ENCODE measurements at places on chromosomes 13 and 19. TPM values are rescaled to one million over a fixed set of nuclear protein-coding genes. Genes with fewer than 3 reads are reported as not detected.

The SIGLECL1 gene
- not detected for total RNA-seq

DNA sequence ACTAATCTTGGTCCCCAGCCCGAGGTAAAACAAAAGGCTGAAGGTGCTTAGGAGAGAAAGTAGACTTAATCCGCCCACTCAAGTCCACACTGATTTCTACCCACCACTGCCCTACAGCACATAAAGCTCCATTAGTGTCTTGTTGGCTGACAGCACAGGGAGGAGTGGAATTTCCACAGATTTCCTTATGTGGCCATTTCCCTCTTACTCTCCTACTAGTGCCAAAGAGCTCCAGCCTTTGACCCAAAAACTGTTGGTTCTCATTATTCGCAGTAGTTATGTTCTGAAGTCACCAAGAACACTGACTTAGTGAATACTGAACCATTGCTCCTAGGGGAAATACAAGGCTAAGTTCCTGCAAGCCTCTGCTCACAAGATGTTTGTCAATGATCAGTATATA is 61.2 kb downstream of the RAB20 start:
- DNase-seq, result no peak

- no peak for DNase-seq
Observed at GRCh38 chr13:91216928-91217700, 130.4 kb upstream of the MIR17HG start.

The ERICH4 gene
- total RNA-seq, result not detected

DNA sequence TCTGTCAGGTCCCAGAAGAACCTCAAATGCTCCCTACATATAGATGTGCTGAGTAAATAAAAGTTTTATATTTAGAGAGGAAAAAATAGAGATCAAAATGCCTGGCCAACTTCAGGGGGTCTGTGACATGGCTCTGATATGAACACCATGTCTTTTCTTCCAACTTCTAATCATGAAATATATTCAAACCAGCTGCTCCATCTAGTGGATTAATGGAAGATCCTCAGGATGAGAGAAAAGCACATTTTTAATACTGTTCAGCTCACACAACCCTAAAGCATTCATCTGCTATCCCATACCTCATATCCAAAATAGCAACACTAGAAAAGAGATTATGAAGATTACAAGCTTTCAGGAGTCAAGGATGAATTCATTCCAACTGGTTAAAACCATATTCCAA is 56.0 kb upstream of the DOCK9 start:
- DNase-seq, result no peak

DNA sequence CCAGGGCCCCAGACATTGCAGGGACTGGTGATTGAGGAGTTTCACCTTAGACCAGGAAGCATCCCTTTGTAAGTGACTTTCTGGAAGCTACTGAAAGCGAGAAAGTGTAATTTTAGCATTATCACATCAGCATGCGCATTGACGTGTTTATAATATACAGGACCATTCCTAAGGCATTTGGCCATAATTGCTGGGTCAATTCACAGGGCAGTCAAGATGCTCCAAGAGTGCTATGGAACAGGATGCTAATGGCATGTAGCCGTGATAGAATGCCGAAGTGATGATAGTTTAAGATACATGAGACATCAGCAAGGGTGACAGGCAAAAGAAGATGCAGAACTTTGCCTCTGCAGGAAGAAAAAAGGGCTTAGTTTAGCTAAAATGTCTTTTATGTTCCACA is 347.6 kb upstream of the NBEA start:
- no peak for DNase-seq

The FXYD3 gene
- total RNA-seq, result not detected

DNA sequence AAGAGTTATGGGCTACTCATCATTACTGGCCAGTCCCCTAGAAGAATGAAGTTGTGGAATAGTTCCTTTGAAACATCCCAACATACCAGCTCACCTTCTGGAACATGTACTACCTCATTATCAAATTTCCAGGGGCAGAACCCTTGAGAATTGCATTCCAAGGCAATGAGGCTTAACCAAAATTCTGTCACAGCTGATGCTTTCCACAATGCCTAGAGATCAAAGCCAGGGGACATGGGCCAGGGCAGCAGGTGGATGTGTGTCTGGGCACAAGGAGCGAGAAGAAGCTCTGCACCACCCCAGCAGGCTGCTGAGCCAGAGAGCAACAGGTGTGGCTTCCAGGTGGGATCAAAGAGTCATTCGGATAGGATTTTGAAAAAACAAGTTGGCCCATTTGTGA is 362.1 kb downstream of the EFNB2 start:
- no peak for DNase-seq

DNA sequence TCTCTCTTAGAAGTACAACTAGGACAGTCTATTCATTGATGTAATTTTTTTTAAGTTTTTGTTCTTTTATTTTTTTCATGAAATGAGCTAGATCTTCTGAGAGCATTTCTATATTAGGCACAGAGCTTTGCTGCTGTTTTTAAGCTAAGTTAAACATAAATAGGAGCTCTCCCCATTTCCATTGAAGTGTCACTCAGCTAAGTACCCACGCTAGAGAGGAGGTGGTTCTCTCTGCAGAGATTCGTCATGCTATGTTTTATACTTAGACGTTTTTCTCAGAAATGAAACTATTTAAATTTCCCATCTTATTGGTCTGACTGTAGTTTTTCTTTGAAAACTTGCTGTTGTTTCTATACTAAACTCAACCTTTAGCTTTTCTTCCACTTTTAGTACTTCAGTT is 271.5 kb downstream of the PCDH9 start:
- DNase-seq, result no peak

The STOML3 gene
- not detected for total RNA-seq

DNA sequence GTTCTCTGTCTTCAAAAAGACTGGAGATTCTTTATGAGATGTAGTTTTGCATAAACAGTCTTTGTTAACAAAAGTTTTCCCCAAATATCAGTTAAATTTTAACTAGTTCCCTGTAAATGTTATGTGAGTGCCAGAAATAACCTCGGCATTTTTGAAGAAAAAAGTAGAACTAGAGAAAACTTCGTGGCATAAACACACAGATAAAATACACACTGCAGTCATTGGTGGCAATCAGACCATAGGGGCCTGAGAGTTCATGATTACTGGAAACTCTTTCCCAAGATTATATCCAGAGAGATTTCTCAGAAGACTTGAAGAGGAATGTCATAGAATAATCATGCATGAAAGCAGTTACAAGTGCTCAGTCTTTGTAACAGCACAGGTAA is 190.0 kb downstream of the MZT1 start:
- no peak for DNase-seq

DNA sequence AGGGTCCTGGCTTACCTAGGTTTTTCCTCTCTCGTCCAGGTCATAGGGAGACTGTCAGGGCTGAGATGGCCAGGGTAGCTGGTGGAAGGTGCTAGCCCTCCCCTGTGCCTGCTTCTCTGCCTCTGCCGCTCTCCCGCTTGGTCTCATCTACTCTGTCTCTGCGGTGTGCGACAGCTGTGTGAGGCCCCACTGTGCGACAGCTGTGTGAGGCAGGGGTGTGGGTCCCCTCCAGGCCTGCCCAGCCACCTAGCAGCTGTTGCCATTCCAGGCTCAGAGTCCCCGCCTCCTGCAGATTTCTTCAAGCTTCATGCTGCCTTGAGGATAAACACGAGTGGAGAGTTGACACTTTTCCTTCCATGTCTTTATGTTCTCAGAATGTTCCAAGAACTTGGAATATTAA is 53.0 kb downstream of the ARHGEF7 start:
- DNase-seq, result no peak

The ZFR2 gene
- not detected for total RNA-seq

GRCh38 chr13:111929036-111929616 is 137.8 kb upstream of the SOX1 start:
- DNase-seq, result no peak
